ENCODE measurements at places on chromosomes 1 and 21. TPM values are rescaled to one million over a fixed set of nuclear protein-coding genes. Genes with fewer than 3 reads are reported as not detected.

The EPHX1 gene
- total RNA-seq = 23.7 TPM

- H3K27ac ChIP-seq = no peak overlapping the region
- no peak for DNase-seq
- H3K36me3 ChIP-seq = no peaks in the 10 kb centered on the region
- H3K4me3 ChIP-seq = no peak overlapping the region
These were observed 92.9 kb upstream of the TSPAN2 start for GRCh38 chr1:115182012-115182715.

DNA sequence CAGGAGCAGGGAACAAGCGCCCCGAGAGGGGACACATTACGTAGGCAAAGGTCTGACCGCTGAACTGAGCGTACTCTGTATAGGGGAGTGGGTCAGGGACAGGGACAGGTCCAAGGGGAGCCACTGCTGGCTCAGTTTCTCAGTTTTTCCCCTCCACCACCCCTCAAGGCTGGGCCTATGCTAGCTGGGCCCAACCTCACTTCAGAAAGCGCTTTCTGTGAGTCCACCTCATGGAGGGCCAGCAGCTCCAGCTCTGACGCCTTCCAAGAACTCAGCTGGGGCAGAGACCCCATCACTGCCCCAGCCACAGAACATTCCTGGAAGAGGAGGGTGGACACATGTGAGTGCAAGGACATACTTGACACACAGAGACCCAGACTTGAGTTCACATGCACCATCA is 242.0 kb downstream of the FOXD2 start:
- no peak overlapping the region for H3K27ac ChIP-seq
- H3K27me3 ChIP-seq = peaks cover 2% of the 10 kb centered on the region
- no peak for DNase-seq
- no peak overlapping the region for H3K4me3 ChIP-seq
- no peaks in the 10 kb centered on the region for H3K4me1 ChIP-seq
- H3K36me3 ChIP-seq = no peaks in the 10 kb centered on the region

DNA sequence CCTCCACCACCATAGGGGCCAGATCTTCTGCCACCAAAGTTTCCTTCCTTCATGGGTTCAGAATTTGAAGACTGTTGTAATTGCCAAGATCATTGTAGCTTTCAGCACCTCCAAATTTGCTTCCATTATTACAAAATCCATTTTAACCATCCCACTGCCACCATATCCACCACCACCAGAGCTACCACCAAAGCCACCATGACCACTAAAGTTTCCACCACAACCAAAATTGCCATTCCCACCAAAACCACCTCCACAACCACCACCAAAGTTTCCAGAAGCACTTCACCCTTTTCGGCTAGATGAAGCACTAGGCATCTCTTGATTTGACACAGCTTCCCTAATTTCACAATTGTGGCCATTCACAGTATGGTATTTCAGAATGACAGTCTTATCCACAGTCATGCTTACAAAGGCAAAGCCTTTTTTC is 45.2 kb downstream of the SLC30A7 start:
- no peak for DNase-seq
- no peaks in the 10 kb centered on the region for H3K36me3 ChIP-seq
- no peak overlapping the region for H3K4me3 ChIP-seq
- peaks cover 3% of the 10 kb centered on the region for H3K4me1 ChIP-seq

The ABCG1 gene
- 19.6 TPM for total RNA-seq

The NPL gene
- 0.75 TPM for total RNA-seq

GRCh38 chr1:6330410-6330911 is 63.1 kb downstream of the ACOT7 start:
- H3K4me1 ChIP-seq = no peaks in the 10 kb centered on the region
- peaks cover 2% of the 10 kb centered on the region for H3K36me3 ChIP-seq
- no peaks in the 10 kb centered on the region for H3K27me3 ChIP-seq
- DNase-seq = no peak
- H3K4me3 ChIP-seq = no peak overlapping the region

DNA sequence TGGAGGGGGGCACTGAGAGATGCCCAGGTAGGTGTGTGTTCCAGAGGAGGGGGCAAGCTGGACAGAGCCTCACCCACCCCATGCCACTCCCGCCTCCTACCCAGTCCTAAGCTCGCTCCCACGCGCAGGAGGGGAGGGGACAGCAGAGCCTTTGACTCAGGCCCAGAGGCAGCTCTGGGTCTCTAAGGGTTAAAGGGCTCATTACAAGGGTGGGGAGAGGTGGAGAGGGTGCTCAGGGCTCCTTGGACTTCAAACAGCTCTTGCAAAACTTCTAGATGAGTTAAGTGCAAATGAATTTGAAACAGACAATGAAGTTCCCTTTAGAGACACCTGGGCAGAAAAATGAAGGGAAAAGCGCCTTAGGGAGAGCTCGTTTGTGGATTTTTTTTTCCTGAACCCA is 104.2 kb upstream of the CASZ1 start:
- H3K4me3 ChIP-seq = no peak overlapping the region
- H3K36me3 ChIP-seq = no peaks in the 10 kb centered on the region
- no peaks in the 10 kb centered on the region for H3K4me1 ChIP-seq

- no peaks in the 10 kb centered on the region for H3K36me3 ChIP-seq
- H3K27ac ChIP-seq = no peak overlapping the region
- H3K27me3 ChIP-seq = no peaks in the 10 kb centered on the region
- H3K4me1 ChIP-seq = no peaks in the 10 kb centered on the region
- H3K4me3 ChIP-seq = no peak overlapping the region
These were observed 11.7 kb upstream of the UCK2 start for GRCh38 chr1:165815725-165816124.

The MTARC1 gene
- total RNA-seq = 3.5 TPM

DNA sequence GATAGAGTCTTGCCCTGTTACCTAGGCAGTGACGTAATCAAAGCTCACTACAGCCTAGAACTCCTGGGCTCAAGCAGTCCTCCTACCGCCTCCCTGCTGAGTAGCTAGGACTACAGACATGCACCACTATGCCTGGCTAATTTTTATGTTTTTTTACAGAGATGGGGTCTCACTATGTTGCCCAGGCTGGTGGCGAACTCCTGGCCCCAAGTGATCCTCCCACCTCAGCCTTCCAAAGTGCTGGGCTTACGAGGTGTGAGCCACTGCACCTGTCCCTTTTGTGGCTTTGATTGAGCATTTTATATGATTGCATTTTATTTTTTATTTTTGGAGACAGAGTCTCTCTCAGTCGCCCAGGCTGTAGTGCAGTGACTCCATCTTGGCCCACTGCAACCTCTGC is 25.8 kb downstream of the SDCCAG8 start:
- no peaks in the 10 kb centered on the region for H3K27me3 ChIP-seq
- H3K36me3 ChIP-seq = peaks cover 2% of the 10 kb centered on the region
- H3K4me3 ChIP-seq = no peak overlapping the region
- DNase-seq = no peak
- peaks cover 15% of the 10 kb centered on the region for H3K4me1 ChIP-seq

GRCh38 chr1:26862781-26863684 is at the start of gene SFN:
Gene SFN (plus strand): TSS chr1:26863149. CDS start chr1:26863213, 64 bp downstream.
- peaks cover 11% of the 10 kb centered on the region for H3K4me1 ChIP-seq
- H3K27me3 ChIP-seq = no peaks in the 10 kb centered on the region
- H3K36me3 ChIP-seq = no peaks in the 10 kb centered on the region
- no peak for DNase-seq
- H3K27ac ChIP-seq = no peak within 1 kb of the TSS

- H3K27me3 ChIP-seq = no peaks in the 10 kb centered on the region
- H3K4me3 ChIP-seq = no peak overlapping the region
- no peak for DNase-seq
These were observed 113.1 kb upstream of the LMO4 start for GRCh38 chr1:87215592-87215991.

The KRTAP21-3 gene
- not detected for total RNA-seq

The RGS18 gene
- not detected for total RNA-seq

DNA sequence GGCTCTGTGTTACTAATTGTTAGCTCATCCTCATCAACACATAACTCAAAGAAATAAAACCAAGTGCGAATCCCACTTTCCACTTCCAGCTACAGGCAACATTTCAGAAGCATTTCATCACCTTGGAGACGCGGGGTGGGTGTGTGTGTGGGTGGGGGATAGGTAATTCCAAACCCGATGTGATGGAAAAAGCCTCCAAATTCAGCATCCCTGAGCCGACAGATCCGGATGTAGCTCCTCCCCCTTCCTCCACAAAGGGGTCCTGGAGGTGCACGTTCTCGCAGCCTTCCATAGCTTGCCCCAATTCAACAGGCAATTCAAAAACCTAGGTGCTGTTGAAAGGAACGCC is 486 bp downstream of the HSPA13 start:
- DNase-seq = no peak
- peak overlapping the region; percentile 91 for H3K4me3 ChIP-seq
- H3K36me3 ChIP-seq = peaks cover 7% of the 10 kb centered on the region
- no peaks in the 10 kb centered on the region for H3K27me3 ChIP-seq

The PERM1 gene
- not detected for total RNA-seq

DNA sequence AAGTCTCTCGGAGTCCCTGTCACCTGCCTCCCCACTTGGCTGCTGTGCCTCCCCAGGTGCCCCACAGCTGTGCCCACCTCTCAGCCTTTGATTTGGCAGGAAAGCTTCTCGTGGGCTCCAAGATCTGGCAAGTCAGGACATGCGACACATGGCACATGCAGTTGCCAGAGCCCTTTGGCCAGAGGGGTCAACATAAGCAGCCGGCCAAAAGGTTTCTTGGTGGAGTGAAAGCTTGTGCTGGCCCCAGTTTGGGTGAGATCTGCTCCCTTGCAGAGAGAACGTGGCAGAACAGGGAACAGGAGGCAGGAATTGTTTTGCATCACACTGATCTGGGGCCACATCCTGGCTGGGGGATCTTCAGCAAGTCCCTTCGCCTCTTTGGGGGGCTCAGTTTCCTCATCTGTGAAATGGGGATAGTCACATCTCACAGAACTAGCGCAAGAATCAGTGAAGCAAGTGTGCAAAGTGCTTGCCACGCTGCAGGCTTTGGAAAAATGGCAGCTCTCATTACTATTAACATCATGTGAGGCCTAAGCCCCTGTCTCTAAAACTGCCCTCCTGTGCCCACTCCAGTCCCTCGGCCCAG is 232.6 kb downstream of the TRABD2B start:
- no peak for DNase-seq
- no peaks in the 10 kb centered on the region for H3K27me3 ChIP-seq
- H3K4me3 ChIP-seq = no peak overlapping the region

The PRKAA2 gene
- 0.78 TPM for total RNA-seq

GRCh38 chr1:153510984-153511410 is 24.8 kb downstream of the S100A6 start:
- peak; percentile 71 for DNase-seq
- no peak overlapping the region for H3K27ac ChIP-seq
- no peaks in the 10 kb centered on the region for H3K4me1 ChIP-seq
- H3K4me3 ChIP-seq = no peak overlapping the region
- H3K27me3 ChIP-seq = no peaks in the 10 kb centered on the region
- no peaks in the 10 kb centered on the region for H3K36me3 ChIP-seq

DNA sequence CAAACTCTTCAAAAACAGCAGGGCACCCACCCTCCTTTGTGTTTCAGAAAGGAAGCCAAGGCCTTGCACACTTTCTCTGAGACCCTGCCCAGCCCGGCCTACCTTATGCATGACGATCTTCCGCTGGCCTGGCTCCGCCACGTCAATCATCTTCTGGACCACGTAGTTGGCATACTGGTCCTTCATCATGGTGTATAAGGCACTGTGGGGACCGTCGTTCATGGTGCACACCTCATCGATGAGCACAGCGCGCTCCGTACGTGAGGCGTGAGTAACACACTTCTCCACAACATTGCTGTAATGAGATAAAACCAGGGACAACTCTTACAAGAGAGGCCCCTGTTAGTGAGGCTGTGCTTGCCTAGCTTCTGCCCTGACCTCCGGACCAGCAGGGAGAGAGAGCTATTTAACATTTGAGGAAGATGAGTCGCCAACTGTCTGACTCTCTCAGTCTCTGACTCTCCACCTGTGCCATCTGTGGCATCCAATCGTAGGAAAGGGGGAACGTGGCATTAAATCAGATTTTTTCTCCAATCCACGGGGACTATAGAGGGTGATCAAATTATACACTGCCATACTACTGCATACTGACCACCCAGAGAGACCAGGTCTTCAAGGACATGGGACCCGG is 28.1 kb upstream of the SDC3 start:
- no peak for DNase-seq
- no peaks in the 10 kb centered on the region for H3K27me3 ChIP-seq
- H3K4me3 ChIP-seq = no peak overlapping the region

- no peaks in the 10 kb centered on the region for H3K4me1 ChIP-seq
- no peak for DNase-seq
- H3K27me3 ChIP-seq = no peaks in the 10 kb centered on the region
- H3K36me3 ChIP-seq = no peaks in the 10 kb centered on the region
- no peak overlapping the region for H3K27ac ChIP-seq
These were observed 474.4 kb downstream of the FAM72C start for GRCh38 chr1:143497374-143497747.

DNA sequence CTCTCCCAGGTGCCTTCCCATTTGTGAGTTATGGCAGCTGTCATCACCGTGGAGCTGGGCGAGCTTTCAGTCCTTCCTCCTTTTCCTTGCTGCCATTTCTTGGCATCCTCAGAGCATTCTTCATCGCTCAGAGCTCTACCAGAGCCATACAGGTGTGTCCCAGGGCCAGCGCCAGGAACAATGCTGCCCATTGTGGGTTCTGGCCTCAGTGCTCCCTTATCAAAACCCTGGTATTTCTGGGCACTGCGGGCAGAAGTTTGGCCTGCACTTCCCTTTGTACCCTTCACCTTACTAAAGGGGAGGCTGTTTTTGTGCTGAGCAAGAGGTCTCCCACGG is 28.5 kb downstream of the RASSF5 start:
- no peak overlapping the region for H3K4me3 ChIP-seq
- H3K27ac ChIP-seq = no peak overlapping the region
- peaks cover 16% of the 10 kb centered on the region for H3K27me3 ChIP-seq
- H3K4me1 ChIP-seq = no peaks in the 10 kb centered on the region

DNA sequence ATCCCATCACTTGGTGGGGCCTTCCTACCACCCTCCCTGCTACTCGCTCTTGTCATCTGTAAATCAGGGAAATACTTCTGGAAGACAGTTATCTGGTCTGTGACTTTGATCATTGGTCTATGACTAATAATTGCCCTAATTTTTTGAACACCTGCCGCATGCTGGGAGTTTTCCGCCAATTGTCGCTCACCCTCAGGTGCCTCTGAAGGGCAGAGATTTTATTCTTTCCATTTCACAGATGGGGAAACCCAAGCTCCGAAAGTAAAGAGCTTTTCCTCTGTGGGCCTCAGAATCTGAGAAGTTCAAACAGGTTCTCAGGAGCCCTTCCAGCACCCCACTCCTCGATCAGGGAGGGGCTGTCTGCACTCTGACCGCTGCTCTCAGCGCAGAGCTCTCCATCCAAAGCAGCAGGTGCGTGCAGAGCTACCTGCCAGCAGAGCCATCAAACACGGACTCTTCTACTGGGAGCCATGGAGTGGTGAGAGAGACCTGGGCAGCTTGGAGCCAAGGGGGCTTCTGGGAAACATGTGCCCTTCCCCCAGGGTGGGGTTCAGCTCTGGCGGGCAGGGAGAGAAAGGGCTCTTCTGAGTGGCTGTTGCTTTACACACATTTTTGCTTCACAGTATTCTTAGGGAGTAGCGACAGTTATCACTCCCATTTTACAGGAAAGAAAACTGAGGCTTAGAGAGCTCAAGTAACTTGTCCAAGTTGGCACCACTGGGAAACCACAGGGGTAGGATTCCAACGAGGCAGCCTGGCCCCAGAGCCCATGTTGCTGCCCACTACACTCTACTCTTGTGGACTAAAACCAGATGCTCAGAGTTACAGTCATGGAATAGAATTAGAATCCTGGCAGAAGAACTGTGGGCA is 5.8 kb upstream of the RUNX3 start:
- no peaks in the 10 kb centered on the region for H3K4me1 ChIP-seq
- H3K27ac ChIP-seq = no peak overlapping the region
- H3K36me3 ChIP-seq = no peaks in the 10 kb centered on the region
- DNase-seq = no peak
- H3K27me3 ChIP-seq = peaks cover 41% of the 10 kb centered on the region
- H3K4me3 ChIP-seq = no peak overlapping the region

- no peaks in the 10 kb centered on the region for H3K36me3 ChIP-seq
- H3K4me3 ChIP-seq = no peak overlapping the region
- H3K27me3 ChIP-seq = no peaks in the 10 kb centered on the region
- H3K27ac ChIP-seq = no peak overlapping the region
- DNase-seq = no peak
- no peaks in the 10 kb centered on the region for H3K4me1 ChIP-seq
These were observed 11.0 kb upstream of the TNFRSF8 start for GRCh38 chr1:12052008-12052573.
